GM03348 (cell line): ENCODE measurements at places on chromosomes 16 and 17.

DNA sequence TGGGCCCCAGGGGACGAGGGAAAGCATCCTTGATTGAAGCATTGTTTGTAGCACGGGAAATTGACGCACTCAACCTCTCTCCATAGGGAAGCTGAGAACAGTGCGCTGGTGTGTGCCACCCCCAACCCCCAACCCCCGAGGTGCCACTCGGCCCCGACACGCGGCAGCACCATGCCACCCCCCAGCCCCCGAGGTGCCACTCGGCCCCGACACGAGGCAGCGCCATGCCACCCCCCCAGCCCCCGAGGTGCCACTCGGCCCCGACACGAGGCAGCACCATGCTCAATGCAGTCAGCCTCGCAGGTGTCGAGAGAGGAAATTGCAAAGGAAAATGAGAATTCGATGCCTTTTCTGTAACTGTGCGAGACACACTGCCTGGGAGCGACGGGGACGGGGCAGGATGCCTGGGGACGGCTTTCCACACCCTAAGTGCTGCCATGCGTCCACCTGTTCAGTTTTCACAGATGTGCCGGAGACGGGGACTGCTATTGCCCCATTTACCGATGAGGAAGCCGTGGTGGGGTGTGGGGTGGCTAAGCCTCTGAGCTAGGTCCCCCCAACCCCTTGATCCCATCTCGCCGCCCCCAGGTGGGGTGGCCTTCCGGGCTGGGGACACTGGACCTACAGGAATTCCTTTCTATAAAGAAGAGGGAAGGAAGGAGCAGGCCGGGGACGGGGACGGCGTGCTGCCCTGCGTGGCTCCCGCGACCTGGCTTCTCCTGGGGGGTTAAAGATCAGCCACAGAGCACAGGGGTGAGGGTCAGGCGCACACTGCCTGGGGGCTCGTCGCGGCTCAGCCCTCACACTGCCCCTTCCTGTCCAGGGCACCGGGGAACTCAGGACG is 9.8 kb downstream of the CBFA2T3 start:
- no peak for DNase-seq

GRCh38 chr17:40283662-40284061 is 4.0 kb upstream of the CDC6 start:
- DNase-seq, result peak; percentile 81

DNA sequence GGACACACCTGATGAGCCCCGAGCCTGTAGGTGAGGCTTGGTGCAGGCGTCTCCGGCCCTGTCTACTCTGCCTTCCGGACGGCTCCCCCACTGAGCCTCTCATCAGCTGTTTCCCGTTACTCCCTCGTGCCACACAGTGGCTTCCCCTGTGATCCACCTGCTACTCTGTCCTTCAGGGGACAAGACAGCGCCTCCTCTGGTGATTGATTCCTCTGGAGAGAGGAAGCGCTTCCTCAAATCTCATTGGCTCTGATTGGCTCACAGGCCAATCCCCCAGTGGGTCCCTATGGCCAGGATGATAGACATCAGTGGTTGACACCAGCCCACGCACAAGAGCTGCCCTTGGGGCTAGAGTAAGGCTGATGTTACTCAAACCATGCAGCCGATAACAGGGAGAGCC is 24.0 kb downstream of the RNF213 start:
- DNase-seq, result no peak

GRCh38 chr16:66924527-66925321 is 611 bp downstream of the RRAD start:
- peak; percentile 80 for DNase-seq

GRCh38 chr16:66619534-66620428 is 15.3 kb downstream of the CMTM3 start:
- DNase-seq, result peak; percentile 69

DNA sequence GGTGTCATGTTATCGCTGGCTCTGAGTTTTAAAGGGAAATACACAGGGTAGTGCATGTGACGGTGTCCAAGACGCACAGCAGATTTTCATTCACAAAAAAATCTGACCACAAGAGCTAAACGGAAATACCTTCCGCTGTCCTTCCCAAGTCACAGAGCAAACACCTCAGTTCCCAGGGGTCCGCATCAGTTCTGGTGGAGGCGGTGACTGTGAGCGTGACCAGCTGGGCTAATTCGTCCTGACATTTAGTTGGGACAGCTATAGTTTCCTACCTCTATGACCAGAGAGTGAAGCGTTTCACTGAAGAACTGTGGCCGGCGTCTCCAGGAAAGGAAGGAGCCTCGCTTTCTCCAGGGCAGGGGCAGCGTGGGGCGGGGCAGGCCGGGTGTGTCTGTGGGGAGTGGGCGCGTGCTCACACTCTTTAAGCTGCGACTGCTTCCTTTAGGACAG is 10.5 kb upstream of the FASN start:
- no peak for DNase-seq

DNA sequence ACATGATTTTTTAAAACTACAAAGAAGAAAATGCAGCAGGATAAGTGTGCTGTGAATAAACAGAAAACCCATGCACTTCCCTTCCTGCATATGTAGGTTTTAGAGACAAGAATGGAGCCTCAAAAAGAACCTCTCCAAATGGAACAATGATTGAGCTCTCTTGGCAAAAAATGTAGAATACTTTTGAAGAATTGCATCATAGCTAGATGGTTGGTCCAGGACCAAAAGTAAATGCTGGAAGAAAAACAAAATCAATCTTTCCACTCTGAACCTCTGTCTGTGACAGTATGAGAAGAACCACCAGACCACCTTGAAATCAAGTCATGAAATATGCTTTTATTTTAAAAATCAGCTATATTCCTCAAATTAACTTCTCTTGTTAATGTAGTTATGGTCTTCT is 17.5 kb downstream of the HELZ start:
- DNase-seq, result peak; percentile 44

- no peak for DNase-seq
Measured at GRCh38 chr16:11968577-11968976, 3.6 kb downstream of the TNFRSF17 start.

GRCh38 chr17:49521471-49522356 is 26.6 kb downstream of the NGFR start:
- no peak for DNase-seq

- DNase-seq, result no peak
Measured at GRCh38 chr16:83143788-83144187, 517.0 kb downstream of the CDH13 start.

DNA sequence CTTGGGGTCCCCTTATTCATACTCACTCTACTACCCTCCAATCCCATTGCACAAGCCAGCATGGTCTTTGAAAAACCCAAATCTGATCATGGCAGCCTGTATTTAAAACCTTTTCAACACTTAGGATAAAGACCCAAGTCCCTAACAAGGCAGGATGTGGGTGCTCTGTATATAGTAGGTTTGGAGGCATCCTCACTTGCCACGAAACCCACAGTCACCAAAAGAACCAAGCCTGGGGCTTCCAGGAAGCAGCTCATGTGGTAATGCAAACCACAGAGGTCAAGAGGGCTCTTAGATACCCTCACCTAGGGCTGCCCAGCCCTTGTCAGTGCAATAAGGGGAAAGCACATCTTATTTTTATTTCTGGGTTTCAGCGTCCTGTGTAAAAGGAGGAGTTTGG is 218.6 kb upstream of the ASIC2 start:
- no peak for DNase-seq
